Fibroblast of upper back skin (primary cell): ENCODE measurements at places on chromosomes 6 and 20.
A peak's percentile ranks its signal among the peaks of the same experiment; 100 is the strongest.

- DNase-seq = no peak
These were observed 105.9 kb downstream of the SLC35F1 start for GRCh38 chr6:118012944-118013343.

- no peak for DNase-seq
These were observed 81.8 kb downstream of the KIF16B start for GRCh38 chr20:16491294-16491905.

- no peak for DNase-seq
These were observed 3.8 kb downstream of the DIDO1 start for GRCh38 chr20:62922451-62922921.

DNA sequence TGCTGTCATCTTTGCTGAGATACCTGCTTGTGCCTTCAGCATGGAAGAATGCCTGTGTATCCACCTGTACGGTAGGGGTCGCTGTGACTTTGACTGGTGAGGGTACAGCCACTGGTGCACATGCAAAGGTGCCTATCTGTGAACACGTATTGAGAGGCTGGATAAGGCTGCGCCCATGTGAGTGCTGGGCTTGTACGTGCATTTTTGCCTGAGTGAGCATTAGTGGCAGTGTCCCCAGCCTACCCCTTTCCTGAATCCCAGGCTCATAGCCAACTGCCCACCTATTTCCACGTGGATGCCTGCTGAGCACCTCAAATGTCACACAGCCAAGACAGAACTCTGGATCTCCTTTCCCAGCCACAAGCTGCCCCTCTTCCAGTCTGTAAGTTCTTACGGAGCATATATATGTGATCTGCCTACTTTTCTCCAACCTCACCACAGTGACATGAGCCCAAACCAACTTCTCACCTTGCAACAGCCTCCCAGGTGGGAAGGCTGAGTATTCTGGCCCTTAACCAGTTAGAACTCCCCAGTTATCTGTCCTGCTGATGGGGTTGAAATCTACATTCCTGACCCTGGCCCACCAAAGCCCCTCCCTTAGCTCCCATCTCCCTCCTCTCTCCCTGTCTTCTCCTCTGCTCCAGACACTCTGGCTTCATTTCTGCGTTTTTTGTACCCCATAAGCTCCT lies 1.1 kb upstream of the SLC2A10 start:
- no peak for DNase-seq

GRCh38 chr6:169454872-169455204 lies 201.2 kb upstream of the THBS2 start:
- no peak for DNase-seq

GRCh38 chr20:40049854-40050253 lies 639.2 kb downstream of the MAFB start:
- no peak for DNase-seq

DNA sequence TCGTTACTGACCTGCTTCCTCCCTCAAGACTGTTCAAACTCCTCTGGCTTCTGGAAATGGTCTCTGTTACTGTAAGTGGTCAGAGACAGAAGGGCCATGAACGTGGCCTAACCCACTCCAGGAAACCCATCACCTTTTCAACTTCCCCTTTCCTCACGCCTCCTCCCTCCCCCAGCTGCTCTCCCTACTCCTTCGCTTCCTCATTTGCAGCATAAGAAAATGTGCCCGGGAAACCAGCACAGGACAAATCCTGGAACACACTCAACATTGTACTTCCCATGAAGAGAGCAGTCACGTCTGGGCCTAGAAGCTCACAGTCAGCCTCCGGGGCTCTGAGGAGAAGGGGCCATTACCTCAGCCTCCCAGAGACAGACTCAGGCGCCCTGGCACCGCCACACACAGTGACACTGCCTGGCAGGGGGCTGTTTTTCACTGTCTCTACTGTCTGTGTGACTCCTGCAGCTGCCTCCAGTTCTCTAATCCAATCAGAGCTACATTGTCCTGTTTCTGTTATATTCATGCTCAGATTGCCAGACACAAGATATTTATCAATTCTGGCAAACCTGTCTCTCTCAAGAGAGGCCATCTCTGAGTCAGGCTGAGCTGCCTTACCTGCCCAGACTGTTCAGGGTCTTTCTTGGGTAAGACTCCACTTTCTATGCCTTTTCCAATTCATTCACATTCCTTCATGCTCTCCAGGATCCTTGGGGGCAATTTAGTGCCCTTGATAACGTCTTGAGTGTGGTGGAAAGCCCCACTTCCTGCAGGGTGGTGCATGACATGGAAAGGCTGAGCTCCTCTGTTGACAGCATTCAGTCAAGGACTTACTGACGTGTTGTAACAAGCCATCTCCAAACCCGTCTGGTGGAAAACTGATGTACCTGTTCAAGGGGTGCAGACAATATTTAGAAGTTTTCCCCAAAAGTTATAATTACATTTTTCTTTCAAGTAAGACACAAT lies 242.2 kb downstream of the HIVEP2 start:
- no peak for DNase-seq

DNA sequence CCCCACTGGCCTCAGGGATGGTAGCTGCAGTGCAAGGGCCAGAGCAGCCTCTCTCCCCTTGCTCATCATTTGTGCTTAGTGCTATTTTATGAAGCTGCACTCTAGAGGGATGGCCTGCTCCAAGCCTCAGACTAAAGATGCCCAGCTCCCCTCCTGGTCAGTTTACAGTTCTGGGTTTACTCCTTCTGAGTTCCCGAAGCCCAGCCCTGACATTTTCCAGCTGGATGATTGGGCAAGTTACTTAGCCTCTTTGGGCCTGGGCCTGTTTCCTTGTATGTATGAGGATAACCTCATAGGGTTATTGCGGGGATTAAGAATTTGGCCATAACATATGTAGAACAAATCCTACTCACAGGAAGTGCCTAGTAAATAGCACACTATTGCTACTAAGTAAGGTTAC lies 31.8 kb upstream of the EMILIN3 start:
- DNase-seq = no peak

DNA sequence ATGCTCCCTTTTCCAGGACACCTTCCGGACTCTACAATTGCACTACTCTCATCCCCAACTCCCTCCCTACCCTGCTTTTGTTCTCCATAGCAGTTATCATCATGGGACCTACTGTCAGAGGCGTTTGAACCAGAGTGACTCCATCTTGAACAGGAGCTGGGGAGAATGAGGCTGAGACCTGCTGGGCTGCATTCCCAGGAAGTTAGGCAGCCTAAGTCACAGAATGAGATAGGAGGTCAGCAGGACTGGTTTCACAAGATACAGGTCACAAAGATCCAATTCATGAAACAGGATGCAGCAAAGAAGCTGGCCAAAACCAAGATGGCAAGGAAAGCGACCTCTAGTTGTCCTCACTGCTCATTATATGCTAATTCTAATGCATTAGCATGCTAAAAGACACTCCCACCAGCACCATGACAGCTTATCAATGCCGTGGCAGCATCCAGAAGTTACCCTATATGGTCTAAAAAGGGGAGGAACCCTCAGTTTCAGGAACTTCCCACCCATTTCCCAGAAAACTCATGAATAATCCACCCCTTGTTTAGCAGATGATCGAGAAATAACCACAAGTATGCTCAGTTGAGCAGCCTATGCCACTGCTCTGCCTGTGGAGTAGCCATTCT lies 15.6 kb downstream of the SLC13A3 start:
- DNase-seq = no peak

DNA sequence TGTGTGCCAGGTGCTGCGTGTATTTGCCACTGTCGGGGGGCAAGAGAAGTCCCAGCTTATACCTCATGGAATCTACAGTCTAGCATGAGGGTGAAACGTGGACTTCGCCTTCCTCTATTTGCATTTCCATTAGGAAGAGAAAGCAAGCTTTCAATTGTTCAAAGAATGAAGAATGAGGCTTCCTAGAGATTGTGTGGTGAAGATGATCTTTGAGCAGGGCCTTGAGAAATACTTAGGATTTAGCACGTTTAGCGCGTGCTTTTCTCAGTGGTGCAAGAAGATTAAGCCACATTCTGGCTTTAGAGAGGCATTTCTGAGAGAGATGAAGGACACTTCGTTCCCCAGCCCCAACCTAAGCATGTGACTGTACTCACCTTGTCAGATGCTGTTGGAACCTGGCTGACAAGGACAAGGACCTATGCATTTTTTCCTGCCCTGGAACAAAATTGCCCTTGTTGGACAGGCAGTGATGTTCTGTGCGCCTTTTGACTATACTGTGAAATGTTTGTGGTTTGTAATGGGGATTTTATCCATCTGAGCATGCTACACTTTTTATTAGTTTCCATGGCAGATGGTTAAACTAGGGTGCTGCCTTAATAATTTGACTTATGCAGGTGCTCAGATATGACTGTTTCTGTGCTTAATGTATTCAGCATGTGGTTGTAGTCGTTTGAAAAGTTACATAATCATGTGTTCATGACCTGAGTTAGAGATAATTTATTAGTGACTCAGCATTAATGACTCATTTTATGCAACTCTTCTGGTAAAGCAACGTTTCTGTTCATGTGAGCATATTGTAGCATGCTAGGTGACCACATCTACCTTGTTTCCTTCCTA lies 10.7 kb downstream of the TULP4 start:
- DNase-seq = peak; percentile 82

GRCh38 chr20:35888657-35889056 lies 65.6 kb downstream of the SCAND1 start:
- DNase-seq = no peak

DNA sequence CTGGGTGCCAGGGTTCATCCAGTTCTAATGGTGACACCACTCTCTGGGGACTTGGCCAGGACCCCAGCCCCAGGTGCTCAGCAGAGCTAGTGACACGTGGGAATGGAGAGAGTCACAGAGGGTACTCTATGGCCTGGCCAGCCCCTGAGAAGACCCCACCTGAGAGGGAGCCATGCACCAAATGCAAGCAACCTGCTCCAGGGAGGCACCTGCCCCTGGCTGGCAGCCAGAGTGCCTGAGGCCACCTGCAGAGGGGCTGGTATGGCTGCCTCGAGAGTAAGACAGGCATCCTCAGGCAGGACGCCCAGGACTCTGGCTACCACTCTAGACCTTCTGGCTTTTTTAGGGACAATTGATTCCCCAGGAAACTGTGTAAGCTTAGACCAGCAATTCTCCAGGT lies 38.6 kb upstream of the CST7 start:
- DNase-seq = no peak
